ENCODE measurements at places on chromosomes 12 and 14.

- DNase-seq = no peak
Measured at GRCh38 chr12:70194076-70194475, 49.2 kb upstream of the CNOT2 start.

- no peak for DNase-seq
Measured at GRCh38 chr12:64243809-64244208, 21.7 kb upstream of the KICS2 start.

DNA sequence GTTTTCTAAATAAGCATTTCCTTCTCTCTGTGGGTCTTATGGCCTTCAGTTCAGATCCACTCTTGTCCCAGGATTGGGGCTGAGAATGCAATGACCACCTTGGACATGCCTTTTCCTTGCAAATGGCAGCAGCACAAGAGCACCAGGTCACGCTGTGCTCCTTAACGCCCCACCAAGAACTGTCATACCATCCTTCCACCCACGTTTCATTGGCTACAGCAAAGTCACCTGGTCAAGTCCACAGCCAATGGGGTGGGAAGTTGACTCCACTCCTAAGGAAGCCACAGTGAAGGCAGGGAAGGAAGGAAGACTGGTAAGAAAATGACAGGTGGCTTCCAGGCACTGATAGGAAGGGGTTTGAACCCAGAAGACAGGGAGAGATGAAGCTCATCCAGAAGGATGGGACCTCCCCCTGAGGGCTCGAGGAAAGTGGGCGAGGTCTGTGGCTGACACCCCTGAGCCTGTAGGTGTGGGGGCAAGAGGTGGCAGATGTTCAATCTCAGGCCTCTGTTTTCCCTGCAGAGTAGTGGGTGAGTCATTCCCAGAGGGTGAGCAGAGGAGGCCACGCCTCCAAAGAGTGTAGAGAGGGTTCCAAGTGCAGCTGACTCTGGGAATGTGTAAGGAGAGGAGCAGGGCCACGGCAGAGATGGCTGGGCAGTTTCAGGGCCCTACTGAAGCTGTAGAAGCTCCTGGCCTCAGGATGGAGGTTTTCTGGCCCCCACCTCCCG lies 113.5 kb upstream of the VRK1 start:
- no peak for DNase-seq

DNA sequence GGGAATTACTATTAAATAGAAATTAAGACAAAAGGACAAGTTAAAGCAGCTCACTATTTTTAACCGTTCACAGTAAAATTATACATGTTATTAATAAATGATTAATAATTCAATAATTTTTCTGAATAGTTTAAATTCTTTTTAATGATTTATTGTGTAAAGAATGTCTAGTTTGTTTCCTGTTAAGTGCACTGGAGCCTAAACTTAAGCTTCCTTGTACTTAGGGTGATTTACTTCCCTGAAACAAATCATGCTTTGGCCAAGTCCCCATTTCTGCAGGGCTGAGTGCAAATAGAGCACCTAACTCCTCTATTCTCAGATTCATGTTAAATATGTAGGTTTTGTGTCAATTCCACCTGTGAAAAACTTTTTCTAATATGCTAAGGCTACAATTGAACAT lies 188.9 kb upstream of the PDZRN4 start:
- no peak for DNase-seq

- DNase-seq = no peak
Measured at GRCh38 chr14:34548472-34548981, 9.0 kb upstream of the EAPP start.

- DNase-seq = peak; percentile 49
Measured at GRCh38 chr12:69739287-69740191, 879 bp downstream of the RAB3IP start.

DNA sequence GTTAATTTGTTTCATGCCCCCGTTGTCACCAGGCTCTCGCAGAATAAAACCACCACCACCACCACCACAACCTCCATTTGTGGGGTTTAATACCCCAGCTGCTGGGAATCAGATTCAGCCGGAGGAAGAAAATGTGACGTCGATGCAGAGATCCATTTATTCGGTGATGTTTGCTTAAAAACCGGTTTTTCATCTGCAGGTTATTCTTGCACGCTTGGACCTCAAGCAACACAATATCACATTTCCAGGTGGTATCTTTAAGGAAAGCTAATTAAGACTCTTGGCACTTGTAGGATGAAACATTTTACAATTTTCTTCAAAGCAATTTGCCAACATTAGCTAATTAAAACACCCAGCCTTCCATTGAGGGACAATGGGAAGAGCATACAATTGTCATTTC lies 39.8 kb downstream of the SPRING1 start:
- no peak for DNase-seq

DNA sequence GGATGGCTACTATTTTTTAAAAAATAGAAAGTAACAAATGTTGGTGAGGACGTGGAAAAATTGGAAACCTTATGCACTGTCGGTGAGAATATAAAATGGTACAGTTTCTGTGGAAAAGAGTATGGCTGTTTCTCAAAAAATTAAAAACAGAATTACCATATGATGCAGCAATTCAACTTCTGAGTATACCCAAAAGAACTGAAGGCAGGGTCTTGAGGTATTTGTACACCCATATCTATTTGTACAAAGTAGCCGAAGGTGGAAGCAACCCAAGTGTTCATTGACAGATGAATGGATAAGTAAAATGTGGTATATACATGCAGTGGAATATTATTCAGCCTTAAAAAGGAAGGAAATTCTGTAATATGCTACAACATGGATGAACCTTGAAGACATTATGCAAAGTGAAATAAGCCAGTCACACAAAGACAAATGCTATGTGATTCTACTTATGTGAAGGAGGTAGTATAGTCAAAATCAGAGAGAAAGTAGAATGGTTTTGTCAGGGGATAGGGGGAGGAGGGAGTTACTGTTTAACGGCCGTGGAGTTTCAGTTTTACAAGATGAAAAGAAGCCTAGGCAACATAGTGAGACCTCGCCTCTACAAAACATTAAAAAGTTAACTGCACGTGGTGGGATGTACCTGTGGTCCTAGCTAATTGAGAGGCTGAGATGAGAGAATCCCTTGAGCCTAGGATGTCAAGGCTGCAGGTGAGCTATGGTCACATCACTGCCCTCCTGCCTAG lies 38.4 kb upstream of the CCT2 start:
- DNase-seq = no peak

DNA sequence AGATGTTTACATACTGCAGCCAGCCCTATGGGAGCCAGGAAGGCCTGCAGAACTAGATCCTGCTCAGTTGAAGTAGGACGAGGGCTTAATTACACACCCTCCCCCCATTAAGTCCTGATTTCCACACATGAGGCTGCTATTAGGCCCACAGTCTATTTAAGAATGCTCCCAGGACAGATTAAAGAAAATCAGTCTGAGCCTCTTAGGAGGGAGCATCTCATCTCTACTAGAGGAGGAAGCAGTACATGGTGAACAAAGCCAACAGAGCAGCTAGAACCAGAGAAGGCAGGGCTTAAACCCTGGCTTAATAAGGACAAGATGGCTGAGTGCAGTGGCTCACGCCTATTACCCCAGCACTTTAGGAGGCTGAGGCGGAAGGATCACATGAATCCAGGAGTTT lies 55.8 kb upstream of the ARHGAP5 start:
- DNase-seq = no peak

DNA sequence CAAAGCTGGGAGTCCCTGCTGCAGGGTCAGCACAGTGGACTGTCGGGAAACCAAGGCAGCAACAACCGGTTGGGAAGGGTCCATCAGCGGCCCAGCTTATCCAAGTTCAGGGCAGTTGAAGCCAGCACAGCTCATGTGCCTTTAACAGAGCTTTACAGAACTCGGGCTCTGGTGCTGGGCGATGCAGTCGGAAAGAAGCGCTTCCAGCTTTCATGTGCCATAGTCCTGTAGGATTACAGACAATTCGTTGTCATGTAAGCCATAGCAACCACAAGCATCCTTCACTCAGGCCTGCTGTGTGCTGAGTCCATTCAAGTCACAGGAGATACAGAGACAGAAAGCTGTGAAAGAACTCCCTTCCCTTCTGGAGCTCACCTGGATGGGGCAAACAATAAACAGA lies 3.5 kb upstream of the FAM181A start:
- DNase-seq = no peak

DNA sequence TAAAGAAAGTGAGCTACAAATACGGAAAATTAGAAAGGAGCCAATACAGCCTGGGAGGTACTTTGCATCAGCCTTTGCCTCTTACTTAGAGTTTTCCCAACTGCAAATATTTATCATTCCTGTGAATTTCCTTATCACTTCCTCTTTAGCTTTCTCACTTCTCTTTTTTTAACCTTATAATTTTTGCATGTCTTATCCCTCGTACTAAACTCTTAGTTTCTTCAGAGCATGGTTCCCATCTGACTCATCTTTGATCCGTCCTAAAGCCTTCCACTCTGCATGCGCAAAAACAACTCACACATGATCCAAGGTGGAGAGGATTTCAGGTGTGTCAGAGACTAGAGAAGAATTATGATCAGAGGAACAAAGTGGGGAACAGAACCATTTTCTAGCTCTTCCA lies 9.6 kb upstream of the SNAPC1 start:
- no peak for DNase-seq

- DNase-seq = no peak
Measured at GRCh38 chr12:122813310-122813713, 21.9 kb upstream of the HIP1R start.

- DNase-seq = no peak
Measured at GRCh38 chr14:61528591-61529021, 166.7 kb upstream of the HIF1A start.

DNA sequence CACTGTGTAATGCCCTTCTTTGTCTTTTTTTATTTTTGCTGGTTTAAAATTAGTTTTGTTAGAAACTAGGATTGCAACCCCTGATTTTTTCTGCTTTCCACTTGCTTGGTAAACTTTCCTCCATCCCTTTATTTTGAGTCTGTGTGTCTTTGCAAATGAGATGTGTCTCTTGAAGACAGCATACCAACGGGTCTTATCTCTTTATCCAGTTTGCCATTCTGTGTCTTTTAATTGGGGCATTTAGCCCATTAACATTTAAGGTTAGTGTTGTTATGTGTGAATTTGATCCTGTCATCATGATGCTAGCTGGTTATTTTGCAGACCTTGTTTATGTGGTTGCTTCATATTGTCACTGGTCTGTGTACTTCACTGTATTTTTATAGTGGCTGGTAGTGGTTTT lies 43.5 kb upstream of the LALBA start:
- DNase-seq = no peak

- no peak for DNase-seq
Measured at GRCh38 chr14:20138520-20138919, at the start of gene OR4N5. OR4N5 (plus strand) TSS chr14:20138820; CDS start chr14:20143736, 4,916 bp downstream.

DNA sequence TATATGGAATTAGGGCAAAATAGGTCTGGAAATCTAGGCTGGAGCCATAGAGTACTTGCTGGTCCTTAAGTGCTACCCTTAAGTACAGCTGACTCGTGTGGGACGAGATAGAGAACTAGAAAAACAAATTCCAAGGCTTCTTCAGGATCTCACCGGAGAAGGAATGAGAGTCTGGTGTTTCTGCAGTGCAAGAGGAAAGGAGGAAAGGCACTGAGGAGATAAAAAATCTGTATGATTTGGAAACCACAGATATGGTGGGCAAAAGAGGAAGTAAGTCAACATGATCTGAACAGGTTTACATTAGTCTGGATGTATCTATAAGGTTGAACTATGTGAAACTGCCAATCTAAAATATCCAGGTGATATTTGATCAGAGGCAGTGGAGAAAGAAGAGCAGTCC lies 134.4 kb upstream of the SOX5 start:
- no peak for DNase-seq

DNA sequence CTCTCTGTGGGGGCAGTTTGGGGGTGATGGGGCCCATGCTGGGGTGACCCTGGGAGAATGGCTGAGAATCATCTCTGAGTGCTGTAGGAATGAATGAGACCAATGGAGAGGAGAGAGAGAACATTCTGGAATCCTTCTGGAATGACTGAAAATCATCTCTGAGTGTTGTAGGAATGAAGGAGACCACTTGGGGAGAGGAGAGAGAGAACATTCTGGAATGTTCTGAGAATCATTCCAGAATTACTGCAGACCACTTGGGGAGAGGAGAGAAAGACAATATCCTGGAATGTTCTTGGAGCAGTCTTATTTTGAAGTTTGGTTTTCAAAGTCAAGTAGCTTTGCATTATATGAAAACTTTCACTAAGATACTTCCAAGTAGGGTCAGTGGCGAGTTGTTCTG lies 64.3 kb downstream of the ZNF664 start:
- DNase-seq = no peak

DNA sequence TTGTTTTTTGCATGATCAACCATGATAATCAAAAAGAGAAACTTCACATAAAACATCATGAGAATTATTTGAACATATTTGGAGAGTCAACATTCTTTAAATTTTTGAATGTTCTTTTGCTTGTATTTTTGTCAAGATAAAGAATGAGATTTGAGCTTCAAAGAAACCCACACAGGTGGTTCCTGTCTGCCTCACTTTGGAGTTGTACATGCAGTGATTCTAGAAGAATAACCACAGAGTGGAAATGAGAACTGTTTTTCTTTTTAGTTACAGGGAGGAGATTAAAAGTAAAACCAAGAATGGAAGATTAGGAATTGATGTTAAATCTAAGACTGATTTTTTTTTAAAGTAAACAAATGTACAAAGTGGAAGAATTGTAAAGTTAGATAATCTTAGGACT lies 2.3 kb upstream of the ZNF705A start:
- DNase-seq = no peak

DNA sequence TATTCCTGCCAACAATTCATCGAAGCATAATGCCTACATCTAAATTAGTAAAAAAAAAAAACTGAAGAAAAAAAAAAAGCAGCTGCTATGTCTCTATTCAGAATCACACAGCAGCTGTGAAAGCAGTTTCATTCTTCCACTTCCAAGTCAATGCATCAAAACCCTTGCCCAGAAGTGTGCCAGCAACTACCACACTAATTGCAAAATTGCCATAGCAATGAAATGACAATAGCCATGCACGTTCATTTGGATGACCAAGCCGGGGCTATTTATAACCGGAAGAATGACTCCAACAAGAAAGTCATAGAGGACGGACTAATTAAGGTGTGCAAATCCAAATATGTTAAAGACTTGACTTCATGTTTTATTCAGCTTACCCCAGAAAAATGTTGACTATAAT lies 42.5 kb downstream of the SLC2A13 start:
- no peak for DNase-seq

- DNase-seq = no peak
Measured at GRCh38 chr14:20632448-20632830, 9.1 kb downstream of the OR6S1 start.

DNA sequence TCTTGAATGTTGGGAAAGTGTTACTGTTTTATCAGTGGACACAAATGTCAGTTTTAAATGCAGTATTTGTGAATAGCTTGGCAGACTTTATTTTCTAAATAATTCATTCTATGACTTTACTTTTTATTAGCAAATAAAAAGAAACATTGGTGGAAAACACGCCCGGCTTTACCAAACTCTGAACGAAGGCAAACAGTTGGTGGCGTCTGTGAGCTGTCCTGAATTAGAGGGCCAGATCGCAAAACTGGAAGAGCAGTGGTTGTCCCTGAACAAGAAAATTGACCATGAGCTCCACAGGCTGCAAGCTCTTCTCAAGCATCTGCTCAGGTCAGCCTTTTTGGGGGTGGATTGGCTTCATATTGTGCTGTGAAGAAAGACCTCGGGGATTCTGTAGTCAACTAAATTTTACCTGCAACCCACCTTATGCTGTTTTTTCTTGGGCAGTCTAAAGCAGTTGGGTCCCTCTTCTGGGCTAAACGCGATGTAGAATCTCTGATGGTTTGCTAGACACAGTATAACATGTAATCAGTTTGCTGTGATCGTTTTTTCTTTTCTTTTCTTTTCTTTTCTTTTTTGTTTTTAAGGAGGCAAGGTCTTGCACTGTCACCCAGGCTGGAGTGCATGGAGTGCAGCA lies 156.4 kb downstream of the ESR2 start:
- DNase-seq = no peak
